AG10803 (cell line): ENCODE measurements at places on chromosomes 3 and 15.

GRCh38 chr15:27042230-27042629, 71.2 kb downstream of the GABRG3 start:
- no peak for DNase-seq

DNA sequence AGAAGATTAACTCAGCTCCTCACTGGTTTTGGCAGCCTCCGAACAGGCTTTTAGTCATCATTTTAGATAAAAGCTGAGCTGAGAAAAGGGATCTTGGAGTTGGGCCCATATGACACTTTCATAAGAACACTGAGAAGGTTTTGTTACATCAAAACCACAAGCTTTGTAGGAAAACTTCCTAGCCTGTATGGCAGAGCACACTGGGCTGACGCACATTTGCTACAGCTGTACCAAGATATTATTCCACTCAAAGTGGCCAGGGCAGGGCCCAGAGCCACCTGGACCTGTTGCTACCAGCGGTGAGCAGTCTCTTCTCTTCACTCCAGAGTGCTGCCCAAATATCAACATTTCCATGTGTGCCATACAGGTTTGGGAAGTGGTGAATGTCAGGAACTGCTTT, 160.5 kb upstream of the CCDC54 start:
- peak; percentile 90 for DNase-seq

GRCh38 chr15:66630801-66631351, 65.1 kb upstream of the LCTL start:
- DNase-seq = no peak

GRCh38 chr15:35673093-35673684, 127.2 kb upstream of the DPH6 start:
- DNase-seq = no peak

GRCh38 chr3:5466065-5466464, 278.6 kb downstream of the EDEM1 start:
- DNase-seq = no peak

DNA sequence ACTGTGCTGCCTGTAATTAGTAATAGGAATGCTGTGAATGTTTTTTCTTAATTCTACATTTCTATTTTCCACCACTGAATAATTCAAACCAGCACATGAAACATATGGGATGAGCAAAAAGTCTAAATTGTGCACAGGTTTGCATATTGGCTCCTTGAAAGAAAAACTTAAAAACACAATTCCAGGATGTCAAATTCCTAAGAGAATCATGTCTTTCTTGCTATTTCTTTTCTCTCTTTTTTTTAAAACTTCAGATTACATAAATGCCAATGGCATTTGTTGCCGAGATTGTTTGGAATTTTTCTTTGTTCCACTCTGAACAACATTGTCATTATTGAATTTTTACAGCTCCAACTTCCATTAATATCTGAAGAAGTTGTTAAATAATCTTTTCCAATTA, 60.8 kb downstream of the VGLL3 start:
- peak; percentile 72 for DNase-seq

- DNase-seq = peak; percentile 64
These were observed 6.7 kb downstream of the NANOGP8 start for GRCh38 chr15:35078221-35078915.

DNA sequence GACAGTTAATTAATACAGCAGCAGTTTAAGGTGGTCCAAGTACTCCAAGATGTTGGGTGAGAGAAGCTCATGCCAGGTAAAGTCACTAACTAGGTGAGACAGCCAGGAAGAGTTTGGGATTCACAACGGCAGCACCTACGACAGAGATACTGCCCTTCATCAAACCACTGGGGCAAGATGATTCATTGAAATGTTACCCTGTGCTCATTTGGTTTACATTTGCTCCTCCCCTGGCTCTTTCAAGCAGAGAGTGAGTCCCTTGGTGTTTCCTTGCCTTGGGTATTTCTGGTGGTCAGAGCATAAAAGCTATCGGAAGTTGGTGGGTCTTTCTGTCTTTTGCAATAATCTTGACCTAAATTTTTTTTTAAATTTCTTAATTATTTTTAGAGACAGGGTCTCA, 19.9 kb upstream of the PDE8A start:
- DNase-seq = no peak

DNA sequence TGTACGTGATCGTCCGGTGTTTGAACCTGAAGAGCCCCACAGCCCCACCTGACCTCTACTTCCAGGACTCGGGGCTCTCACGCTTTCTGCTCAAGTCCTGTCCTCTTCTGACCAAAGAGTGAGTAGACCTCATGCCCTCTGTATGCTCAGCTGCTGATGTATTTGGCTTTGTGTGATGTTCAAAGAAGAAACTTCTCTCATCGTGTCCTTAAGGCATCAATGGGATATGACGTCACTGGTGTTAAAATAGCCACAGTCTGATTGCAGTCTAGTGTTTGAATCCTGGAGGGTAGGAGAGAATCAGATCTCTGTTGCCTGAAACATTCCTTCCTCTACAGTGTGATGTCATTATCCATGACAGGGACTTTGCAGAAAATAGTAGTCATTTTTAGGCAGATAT, 28.1 kb downstream of the ABHD2 start:
- no peak for DNase-seq

DNA sequence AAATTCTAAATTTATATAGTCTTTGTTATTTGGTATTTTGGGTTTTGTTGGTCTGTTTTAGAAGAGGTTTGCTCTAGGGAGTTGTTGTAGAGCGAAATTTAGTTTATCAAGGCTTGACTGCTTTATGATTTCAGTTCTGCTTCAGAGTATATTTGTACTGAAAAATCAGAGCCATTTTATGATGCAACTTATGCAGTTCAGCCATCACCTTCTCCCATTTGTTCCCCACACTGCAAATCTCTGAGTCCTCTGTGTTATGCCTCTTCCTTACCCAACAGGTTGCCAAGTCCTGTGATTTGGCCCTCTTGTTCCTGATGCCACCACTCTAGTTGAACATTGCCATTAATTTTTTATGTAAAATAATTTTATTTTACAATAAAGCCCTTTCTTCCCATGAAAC, 140.4 kb downstream of the ZNF609 start:
- DNase-seq = peak; percentile 9

GRCh38 chr3:197320582-197320981, 22.2 kb upstream of the DLG1 start:
- no peak for DNase-seq

GRCh38 chr3:32117320-32117719, 10.9 kb downstream of the GPD1L start:
- DNase-seq = no peak

GRCh38 chr3:173644086-173645082, 246.8 kb downstream of the NLGN1 start:
- DNase-seq = no peak

DNA sequence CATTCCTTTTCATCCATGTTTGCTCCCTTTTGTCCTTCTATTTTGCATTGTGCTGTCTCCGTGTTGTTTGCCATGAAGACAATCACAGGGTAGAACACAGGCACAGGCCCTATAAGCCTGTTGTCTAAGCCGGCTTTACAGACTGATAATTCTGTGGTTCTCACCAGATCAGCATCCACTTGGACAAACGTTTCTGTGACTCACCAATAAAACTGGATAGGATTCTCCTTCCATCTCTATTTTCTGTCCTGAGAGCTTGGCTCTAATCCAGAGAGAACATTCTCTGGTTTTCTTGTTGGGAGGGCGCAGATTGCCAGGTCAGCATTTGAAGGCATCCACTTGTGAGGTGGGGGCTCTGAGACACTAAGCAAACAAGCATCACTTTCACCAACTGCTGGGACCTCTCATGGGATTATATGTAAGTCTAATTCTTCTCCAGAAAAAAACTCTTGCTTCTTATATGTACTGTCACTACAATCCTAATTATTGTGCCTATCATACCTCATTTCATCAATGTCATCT, 101.6 kb downstream of the ERC2 start:
- no peak for DNase-seq

DNA sequence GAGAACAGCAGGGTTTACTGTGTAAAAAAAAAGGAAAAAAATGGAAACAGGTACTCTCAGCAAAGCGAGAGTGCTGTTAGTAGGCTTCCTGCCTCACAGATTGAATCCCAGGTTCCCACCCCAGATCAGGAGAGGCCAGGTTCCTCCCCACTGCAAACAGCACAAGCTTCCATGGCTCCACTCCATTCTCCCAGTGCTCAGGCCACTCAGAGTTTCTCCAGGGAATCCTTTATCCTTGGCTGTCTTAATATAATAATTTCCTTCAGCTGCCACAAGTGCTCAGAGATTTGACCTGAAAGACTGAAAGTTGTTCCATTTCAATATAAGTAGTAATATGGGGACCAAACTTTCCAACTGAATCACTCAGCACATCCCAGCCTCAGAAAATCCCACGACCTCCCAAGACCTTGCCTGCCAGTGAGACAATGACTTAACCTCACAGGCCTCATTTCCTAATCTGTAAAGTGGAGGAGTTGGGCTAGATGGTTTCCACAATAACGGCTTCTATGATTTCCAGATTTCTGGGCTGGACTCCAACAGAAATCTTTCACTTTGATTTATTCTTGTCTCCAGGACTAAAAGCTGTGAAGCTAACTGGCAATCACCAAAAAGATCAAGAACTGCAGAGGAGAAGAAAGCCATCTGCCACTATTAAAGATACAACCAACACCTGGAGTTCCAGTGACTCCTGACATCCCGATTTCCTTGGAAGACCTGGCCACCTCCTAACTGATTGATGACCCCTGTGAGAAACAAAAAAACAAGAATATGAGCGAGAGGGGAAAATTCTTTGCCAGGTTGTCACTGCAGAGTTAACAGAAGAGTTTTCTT, 289.5 kb downstream of the NEK10 start:
- DNase-seq = peak; percentile 21

DNA sequence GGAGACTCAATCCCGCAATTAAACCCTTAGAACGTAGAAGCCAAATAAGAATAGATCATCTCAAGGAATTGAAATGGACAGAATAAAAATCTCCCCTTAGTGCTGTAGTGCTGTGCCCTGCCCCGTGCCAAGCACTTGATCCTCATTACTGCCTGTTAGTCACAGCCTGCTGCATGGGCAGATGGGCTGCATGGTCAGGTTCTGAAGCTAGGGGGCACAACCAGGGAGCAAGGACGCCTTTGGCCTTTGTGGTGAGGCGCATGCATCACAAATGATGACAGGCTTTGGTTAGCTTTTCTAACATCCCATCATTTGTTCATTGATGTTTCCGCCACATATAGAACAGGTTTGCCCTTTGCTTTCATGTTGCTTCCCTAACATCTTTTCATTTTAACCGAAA, 336.3 kb upstream of the ADAMTS9 start:
- DNase-seq = no peak

GRCh38 chr15:77440378-77440999, 19.8 kb downstream of the HMG20A start:
- peak; percentile 81 for DNase-seq

DNA sequence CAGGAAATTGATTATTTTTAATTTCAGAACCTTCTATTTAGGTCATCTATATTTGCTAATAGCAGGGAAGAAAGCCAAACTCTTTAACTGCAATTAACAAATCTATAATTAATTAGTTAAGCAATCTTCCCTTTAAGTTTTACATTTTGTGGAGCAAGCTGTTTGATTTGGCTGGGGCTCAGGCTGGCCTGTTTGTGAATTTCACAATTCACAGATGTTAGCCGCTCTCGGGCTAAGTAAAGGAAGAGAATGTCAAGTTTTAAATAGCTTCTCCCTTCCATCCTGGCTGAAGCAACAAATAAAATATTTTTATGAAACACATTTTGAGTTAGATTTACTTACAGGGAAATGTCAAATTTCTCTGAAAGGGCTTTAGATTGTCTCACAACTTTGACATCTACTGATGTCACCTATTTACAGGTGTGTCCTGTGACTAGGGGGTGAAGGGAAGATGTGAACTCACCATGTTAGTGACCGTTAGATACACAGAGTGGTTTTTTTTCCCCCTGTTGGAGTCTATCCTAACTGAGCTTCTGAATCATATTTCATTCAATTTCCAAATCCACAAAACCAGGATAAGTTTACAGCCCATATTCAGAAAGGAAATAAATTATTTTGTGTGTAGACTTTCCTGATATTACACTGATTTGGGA, 1.3 kb upstream of the TP63 start:
- peak; percentile 51 for DNase-seq

GRCh38 chr3:115689928-115690327, 66.6 kb downstream of the GAP43 start:
- no peak for DNase-seq

DNA sequence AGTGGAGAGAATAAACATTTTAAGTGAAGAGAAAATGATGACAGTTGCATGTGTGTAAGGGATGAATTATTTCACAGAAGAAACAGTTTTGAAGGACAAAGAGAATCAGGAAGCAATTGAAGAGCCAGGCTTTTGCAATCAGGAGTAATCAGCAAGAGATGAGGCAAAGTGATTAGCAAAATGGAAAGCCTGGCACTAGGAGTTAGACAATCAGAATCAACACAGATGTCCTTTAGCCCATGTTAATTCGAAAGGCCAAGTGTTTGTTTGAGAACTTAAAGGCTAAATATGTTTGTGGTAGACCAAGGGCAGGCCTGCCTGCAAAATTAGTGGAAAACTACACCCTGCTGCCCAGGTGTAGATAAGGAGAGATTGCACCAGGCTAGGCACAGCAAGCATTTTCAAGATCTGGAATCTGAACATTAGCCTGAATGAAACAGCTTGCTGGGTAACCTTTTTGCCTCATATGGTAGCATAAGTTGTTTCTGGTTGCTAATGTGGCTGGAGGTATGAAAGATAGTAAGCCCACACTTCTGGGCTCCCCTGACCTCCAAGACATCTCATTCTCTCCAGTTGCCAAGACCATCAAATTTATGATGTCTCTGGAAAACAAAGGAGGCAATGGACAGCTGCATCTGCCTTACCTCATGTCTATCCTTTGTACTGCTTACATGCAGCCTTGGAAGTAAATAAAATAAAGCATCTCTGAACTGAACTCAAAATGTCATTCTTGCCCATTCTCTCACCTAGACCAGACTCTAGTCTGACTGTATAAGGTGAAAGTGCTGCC, 22.0 kb upstream of the LEKR1 start:
- DNase-seq = no peak

DNA sequence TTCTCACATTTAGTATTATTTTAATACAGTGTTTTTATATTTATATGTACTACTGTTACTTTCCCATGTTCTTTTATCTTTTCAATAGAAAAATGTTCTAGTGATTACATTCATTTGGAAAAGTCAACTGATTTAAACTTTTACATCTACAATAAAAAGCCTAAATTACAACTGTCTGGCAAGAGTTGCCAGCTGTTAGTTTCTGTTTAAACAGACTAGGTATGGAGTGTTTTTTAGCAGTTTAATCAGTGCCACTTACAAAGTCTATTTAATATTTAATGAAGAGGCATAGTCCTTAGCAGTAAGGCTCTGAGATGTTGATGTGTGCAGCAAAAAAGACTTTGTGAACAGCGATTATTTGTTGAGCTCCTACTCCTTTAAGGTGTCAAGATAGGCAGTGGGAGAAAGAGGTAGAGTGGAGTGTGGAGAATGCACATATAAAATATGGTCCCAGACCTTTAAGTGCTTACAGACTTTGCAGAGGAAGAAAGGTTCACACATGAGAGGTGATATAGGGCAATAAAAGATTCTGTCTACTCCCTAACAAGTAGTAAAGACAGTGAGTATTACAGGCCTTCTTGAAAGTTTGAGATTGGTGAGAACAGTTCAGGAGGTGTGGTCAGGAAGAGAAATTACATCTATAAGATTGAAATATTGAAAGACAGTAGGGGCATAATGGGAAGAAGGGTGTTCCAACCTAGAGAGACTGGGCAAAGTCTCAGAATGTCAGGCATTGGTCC, 320.5 kb downstream of the DOCK3 start:
- no peak for DNase-seq

GRCh38 chr15:52557274-52557641, 11.6 kb downstream of the ARPP19 start:
- no peak for DNase-seq

GRCh38 chr15:61057376-61057775, 171.7 kb downstream of the RORA start:
- no peak for DNase-seq

GRCh38 chr15:80308002-80308401, 56.0 kb upstream of the CTXND1 start:
- no peak for DNase-seq
